DMS79 treated with DMSO at 0.1 percent for 48 hours (cell line): ENCODE measurements at places on chromosomes 1 and 21.

GRCh38 chr1:16217061-16217785 is 4.8 kb upstream of the ARHGEF19 start:
- DNase-seq = peak; percentile 91

DNA sequence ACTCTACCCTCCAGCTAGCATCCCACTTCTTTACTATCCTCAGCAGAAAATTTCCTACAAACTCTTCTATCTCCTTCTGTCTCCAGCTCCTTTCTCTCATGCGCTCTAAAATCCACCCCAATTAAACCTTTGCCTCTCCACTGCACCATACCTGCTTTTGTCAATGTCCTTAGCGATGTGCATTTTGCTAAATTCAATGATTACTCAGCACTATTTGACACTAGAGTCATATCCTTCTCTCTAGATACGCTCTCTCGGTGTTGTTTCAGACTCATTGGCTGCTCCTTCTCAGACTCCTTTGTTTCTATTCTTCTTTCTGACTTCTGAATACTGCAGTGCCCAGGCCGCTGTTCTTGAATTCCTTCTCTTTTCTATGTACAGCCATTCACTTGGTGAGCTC is 144.2 kb downstream of the HLX start:
- no peak for DNase-seq

- DNase-seq = no peak
Observed at GRCh38 chr1:236836157-236836556, 41.1 kb downstream of the MTR start.

DNA sequence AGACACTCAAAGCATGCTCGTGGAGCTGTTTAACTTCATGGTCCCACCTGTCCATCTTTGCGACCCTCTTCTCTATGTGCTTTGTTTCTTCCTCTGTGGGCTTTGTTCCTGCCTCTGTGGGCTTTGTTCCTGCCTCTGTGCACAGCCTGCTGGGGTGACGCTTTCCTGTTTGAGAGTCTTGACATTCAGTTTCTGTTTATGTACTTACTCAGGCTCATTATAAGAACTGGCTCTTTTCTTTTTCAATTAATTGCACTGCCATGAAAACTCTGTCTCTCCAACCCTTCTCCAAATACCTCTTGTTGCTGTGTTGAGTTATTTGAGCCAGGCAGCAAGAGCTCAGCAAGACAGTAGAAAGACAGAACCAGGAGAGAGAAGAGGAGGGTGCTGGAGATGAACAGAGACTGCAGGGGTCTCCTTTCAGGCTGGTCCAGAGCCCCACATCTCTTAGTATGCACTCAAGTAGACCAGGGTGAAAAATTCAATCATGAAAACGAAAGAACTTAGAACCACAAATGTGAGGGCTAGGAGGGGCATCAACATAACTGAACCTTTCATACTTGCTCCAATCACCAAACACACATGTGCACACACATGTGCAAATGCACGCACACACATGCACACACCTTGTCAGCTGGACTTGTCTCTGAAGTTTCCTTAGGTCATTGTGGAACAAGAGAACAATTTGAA is 88.3 kb upstream of the SGIP1 start:
- DNase-seq = no peak
